ENCODE measurements at places on chromosomes 1 and 21. TPM values are rescaled to one million over a fixed set of nuclear protein-coding genes. Genes with fewer than 3 reads are reported as not detected.
A peak's percentile ranks its signal among the peaks of the same experiment; 100 is the strongest.

TTC22 gene
- not detected for polyA plus RNA-seq

DNA sequence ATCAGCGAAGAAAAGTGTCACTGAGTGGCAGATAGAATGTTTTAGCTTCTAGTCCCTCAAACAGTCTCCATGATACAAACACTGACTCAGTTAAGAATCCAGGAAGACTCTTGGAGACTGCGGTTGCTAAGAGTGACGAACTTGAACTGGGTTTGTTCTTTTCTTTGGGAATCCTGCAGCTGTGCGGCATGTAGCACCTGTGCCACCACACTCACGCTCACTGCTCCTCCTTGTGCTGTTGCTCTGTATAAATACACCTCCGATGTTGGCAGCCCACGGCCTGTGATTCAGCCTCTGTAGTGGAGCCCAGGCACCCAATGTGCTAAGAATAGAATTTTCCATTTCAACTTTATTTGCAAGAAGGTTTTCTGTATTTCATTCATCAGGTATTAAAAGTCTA is 5.5 kb upstream of the PPIE start:
- H3K27me3 ChIP-seq, result peaks cover 43% of the 10 kb centered on the region
- H3K4me1 ChIP-seq, result no peaks in the 10 kb centered on the region
- DNase-seq, result peak; percentile 33
- H3K36me3 ChIP-seq, result no peaks in the 10 kb centered on the region
- H3K4me3 ChIP-seq, result no peak overlapping the region

- peaks cover 4% of the 10 kb centered on the region for H3K4me1 ChIP-seq
- DNase-seq, result no peak
Measured at GRCh38 chr1:16913181-16913832, 8.4 kb upstream of the CROCC start.

KRTAP13-2 gene
- polyA plus RNA-seq, result not detected

DNA sequence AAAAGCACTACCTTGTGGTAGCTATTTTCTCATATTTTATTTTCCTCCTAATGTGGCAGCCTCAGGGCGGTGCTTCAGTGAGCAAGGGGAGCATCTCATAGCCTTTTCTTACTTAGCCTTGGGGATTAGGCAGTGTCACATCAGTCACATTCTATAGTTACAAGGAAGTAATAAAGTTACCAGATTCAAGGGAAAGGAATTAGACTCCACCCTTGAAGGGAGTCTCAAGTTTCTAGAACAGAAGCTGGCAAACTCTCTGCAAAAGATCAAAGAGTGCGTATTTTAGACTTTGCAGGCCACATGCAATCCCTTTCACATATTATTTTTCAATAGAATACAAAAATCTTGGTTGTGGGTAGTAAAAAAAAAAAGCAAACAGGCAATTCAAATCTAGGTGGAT is 350.4 kb downstream of the AMY1C start:
- no peaks in the 10 kb centered on the region for H3K36me3 ChIP-seq
- no peak overlapping the region for H3K27ac ChIP-seq
- no peaks in the 10 kb centered on the region for H3K4me1 ChIP-seq
- H3K4me3 ChIP-seq, result no peak overlapping the region

GRCh38 chr21:34072145-34073031 is 990 bp upstream of the MRPS6 start:
- H3K27ac ChIP-seq, result peak overlapping the region; percentile 53
- peaks cover 3% of the 10 kb centered on the region for H3K4me1 ChIP-seq
- no peak for DNase-seq
- H3K36me3 ChIP-seq, result no peaks in the 10 kb centered on the region
- H3K27me3 ChIP-seq, result peaks cover 5% of the 10 kb centered on the region

- DNase-seq, result no peak
- no peak overlapping the region for H3K4me3 ChIP-seq
- no peaks in the 10 kb centered on the region for H3K27me3 ChIP-seq
Measured at GRCh38 chr1:111758373-111758772, 2.7 kb downstream of the DDX20 start.

DNA sequence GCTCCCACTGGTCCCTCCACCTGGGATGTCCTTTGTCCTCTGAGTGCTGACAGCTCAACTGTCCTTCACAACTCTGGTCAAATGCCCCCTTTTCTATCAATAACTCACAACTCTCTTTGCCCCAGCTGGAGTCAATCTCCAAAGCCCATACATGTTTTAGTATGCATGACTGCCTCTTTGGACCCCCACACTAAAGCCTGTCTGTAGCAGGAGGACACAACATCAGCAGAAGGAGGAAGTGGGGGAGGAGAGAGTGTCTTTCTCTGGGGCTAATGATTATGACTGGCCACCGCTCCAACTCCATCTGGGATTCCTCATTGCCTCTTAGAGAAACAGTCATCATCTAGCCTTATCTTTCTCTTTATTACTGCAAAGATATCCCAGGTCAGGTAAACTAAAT is 186.6 kb upstream of the FGGY start:
- no peaks in the 10 kb centered on the region for H3K27me3 ChIP-seq
- H3K4me1 ChIP-seq, result no peaks in the 10 kb centered on the region
- no peak for DNase-seq
- no peaks in the 10 kb centered on the region for H3K36me3 ChIP-seq
- H3K27ac ChIP-seq, result no peak overlapping the region

DNA sequence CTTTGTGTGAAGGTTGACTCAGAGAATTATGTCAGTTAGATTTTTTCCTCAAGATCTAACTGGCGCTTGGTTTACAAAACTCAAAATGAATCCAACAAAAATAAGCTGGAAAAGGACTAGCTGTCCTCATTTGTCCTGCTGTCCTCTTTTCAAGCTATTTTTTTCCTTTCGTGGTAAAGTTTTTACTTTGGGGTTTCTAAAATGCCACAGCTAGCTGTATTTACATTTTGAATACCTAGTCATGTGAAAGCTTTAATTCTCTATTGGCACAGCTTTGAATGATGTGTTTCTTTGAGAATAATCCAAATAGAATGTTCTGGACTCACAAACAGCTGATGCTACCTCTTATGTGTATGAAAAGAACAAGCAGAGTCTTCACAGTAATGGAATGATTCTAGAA is 673.6 kb upstream of the NR5A2 start:
- H3K27ac ChIP-seq, result no peak overlapping the region
- no peaks in the 10 kb centered on the region for H3K36me3 ChIP-seq
- no peak overlapping the region for H3K4me3 ChIP-seq
- DNase-seq, result no peak

EDN2 gene
- 0.22 TPM for polyA plus RNA-seq

DNA sequence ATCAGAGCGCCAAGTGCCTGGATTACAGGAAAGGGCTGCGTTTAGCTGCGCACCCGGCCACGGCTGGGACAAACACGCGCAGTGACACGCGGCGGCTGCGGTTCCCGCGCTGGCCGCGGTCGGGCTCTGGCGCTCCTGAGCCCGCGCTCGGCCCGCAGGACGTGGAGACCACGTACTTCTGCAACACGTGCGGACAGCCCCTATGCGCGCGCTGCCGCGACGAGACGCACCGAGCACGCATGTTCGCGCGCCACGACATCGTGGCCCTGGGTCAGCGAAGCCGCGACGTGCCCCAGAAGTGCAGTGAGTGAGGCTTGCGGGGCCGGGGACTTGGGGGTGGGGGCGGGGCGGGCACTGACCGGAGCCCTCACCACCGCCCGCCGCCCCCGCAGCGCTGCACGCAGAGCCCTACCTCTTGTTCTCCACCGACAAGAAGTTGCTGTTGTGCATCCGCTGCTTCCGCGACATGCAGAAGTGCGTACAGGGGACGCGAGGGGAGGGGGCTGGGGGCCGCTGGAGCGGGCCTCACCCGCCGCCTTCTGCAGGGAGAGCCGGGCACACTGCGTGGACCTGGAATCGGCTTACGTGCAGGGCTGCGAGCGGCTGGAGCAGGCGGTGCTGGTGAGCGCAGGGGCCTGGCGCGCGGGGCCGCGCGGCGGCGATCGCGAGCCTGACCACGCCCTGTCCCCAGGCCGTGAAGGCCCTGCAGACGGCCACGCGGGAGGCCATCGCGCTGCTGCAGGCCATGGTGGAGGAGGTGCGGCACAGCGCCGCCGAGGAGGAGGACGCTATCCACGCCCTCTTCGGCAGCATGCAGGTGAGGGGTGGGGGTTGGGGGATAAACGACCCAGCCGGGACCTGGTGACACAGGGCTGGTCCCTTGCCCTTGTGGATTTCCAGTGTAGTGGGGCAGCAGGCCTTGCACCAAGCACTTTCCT is 3.1 kb downstream of the RNF207 start:
- H3K4me1 ChIP-seq, result peaks cover 7% of the 10 kb centered on the region
- no peaks in the 10 kb centered on the region for H3K27me3 ChIP-seq
- H3K27ac ChIP-seq, result no peak overlapping the region
- peak; percentile 42 for DNase-seq
- H3K36me3 ChIP-seq, result no peaks in the 10 kb centered on the region
